Fibroblast of mammary gland (primary cell): ENCODE measurements at places on chromosomes 6 and 20.

- DNase-seq = peak; percentile 89
These were observed 56.0 kb upstream of the DDR1 start for GRCh38 chr6:30828027-30828962.

DNA sequence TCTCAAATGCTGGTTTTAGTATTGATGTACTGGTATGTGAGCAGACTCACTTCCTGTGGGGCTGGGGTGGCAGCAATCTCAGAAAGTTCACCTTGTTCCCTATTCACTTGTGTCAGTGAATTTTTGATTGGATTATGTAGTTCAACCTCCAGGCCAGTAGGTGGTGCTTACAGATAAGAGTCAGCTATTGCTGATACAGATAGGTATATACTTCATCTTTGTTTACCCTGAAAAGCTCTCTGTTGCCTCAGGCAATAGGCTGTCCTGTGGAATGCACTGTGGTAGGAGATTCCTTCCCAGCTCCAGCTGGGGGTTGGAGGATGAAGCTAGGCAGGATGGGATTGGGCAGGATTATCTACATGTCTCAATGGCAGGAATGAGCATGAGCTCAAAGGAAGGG, 851.2 kb upstream of the EYS start:
- no peak for DNase-seq

GRCh38 chr6:51350308-51350904, 531.7 kb downstream of the TFAP2B start:
- peak; percentile 12 for DNase-seq

DNA sequence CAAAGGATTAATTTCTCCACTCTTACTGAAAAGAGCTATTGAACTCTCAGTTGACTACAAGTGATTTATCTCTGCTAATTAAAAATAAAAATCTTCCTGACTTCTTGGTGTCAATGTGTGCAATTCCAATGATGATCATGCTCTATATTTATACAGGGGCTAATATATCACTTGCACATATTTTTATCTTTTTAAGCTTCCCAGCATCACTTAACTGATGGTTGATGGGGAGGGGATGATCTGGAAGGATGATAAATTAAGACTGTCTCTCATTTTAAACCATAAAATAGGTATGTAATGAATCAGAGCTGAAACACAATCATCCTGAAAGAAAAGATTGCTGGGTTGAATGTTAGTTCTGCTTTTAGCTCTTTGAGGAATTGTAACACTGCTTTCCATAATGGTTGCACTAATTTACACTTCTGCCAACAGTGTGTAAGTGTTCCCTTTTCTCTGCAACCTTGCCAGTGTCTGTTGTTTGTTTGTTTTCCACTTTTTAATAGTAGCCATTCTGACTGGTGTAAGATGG, 169.6 kb upstream of the ECI2 start:
- DNase-seq = no peak

GRCh38 chr6:158142789-158143188, 25.3 kb downstream of the SERAC1 start:
- peak; percentile 89 for DNase-seq

DNA sequence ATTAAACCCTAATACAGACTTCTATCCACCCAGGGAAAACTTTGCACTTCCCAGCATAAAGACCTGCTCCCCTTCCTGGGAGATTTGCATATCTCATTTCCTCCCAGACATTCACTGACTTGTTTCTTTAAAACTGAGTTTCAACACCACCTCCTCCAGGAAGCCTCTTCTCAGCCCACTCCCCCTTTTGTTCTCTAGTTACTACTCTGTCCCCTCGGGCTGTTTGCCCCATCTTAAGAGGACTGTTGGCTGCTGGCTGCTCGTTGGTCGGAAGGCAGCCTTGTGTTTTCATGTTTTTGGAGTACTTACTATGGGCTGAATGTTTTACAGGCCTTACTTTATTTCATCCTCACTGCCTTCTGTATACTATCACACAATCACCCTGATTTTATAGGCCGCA, 6.6 kb downstream of the ARHGAP40 start:
- DNase-seq = no peak

DNA sequence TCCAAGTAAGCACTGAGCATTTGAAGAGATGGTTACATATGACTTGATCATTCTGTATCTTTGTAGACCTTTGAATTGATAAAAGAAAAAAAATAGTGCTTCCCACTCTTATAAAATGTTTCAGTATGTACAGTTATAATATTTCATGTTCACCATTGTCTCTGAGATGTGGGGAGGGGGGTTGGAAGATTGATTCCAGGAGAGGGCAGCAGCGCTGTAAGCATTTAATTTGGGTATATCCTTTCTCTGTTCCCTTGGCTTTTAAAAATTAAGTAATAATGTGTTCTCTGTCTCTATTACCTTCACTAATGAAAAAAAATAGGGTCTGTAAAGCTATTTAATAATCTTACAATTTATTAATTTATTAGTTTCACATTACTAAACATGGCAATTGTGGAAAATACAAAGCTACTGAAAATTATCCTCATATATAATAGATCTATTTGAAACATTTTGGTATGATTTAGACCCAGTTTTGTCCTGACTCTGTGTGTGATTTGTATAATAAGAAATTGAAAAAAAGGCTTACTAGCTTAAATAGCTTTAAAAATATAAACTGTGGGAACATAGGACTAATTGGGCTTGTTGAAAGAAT, 341.2 kb downstream of the CDKAL1 start:
- DNase-seq = peak; percentile 58

- DNase-seq = no peak
These were observed 669.5 kb downstream of the MAFB start for GRCh38 chr20:40019510-40019909.

DNA sequence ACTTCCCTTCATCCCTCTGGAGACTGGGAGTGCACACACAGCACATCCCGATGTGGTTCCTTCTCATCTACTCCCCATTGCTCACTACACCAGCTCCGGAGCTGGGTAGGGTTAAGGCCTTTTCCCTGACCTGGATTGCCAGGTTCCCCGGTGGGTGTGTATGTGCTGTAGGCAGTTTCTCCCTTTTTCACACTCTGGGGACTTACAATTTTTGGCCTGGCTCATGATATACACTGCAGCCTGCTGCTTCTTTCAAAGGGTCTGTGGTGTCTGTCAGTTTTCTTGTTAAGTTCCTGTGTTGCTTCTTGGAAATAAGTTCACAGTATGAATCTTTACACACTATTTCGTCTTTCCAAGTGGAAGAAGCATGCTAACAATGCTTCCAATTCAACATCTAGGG, 405.5 kb downstream of the UTRN start:
- DNase-seq = no peak

DNA sequence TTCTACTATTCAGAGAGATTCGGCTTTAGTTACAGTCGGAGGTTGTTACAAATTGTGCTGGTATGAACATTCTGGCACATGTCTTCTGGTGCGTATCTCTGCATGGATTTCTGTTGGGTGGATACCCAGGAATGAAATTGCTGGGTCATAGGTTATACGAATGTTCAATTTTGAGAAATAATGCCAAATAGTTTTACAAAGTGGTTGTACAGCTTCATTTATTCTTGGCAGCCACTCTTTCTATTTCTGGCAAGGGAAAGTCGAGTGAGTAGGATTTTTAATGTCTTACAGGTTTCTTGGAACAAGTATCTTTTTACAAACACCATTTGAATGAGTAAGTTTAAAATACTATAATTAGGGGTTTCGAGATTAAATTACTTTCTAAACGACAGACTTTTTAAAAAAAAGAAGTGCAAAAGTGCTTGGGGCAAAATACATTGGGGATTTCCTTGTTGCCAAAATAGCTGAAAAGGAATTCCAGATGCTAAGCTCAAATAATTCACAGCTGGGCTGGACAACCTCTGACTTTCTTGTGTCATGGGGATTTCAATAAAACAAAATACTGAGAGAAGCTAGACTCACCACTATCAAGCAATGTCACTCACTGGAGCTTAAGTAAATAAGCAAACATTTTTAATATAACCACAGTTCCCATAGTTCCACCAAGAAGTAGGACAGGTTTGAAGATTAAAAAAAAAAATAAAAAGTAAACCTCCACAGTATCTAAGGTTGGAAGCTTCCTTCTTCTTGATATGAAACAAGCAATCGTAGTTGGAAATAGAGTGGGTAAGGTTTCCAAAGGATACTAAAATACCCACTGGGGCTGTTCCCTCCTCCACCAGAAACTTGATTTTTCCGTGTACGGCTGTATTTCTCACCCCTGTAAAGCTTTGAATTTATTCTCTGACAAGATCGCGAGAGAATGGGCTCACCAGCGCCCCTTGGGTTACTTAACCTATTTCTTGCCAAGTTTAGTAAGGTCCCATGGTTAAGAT, 21.6 kb upstream of the GFOD1 start:
- DNase-seq = peak; percentile 89

DNA sequence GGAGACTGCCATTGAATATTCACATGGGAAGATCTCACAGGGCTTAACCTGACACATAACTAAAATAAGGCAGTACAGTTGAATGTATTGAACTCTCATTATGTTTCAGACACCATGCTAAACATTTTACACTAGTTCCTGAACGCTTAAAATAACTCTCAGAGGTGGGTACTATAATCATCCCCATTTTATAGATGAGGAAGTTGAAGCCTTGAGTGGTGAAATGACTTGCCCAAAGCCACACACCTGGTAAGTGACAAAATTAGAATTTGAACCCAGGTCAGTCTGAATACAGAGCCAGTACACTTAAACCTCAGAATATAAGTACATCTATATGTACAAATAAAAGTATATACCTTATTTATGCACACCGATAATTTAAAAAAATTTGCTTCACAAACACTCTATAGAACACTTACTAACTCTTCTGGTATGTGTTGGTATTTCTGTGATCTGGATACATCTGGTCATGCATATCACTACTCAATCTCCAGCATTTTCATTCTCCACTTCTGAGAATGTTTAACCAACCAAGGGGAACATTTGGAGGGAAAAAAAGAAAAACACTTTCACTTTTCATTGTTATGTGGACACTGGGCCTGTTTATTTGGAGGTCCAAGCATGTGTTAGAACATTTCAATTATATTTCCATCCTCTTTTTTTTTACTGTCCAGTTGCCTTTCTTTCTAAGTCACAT, 4.6 kb upstream of the BICRAL start:
- DNase-seq = peak; percentile 30

- DNase-seq = no peak
These were observed 275.3 kb downstream of the ALDH8A1 start for GRCh38 chr6:134674562-134674961.

DNA sequence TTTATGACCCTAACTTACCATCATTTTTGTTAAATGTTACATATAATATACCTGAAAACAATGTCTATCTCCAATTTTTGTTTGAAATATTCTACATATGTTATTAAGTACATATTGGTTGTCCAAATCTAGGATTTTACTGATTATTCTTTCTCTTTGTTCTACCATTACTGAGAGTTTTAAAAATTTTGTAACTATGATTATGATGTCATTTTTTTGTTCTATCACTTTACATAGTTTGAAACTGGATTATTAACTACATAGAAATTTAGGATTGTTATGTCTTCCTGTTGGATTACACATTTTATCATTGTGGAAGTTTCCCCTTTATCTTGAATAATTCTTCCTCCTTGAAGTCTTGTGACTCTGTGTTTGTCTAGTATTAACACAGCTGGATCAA, 41.2 kb downstream of the LINC00237 start:
- no peak for DNase-seq

DNA sequence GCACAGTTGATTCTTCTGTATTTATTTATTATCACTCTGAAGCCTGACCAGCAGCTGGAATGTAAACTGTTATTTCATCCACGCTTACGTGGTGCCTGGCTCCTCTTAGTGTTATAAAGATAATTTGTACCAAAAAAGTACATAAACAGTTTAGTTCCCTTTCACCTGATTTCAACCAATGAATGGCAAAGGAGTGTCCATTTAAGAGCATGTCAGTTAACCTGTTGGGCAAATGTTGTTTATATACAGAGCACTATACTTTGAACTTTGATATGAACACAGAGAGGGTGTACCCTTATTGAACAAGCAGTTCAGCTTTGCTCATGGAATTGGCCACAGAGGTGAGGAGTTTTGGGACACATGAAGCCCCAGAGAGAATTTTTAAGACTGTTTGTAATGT, 7.2 kb upstream of the CTCFL start:
- DNase-seq = no peak

- DNase-seq = peak; percentile 97
These were observed 69.7 kb upstream of the TOX2 start for GRCh38 chr20:43844778-43845614.

- peak; percentile 75 for DNase-seq
These were observed 126.9 kb upstream of the TIAM2 start for GRCh38 chr6:154868143-154868594.

- no peak for DNase-seq
These were observed 210.1 kb upstream of the FUT9 start for GRCh38 chr6:95805699-95806098.

- DNase-seq = no peak
These were observed 125.1 kb downstream of the ZNF217 start for GRCh38 chr20:53468587-53468986.

DNA sequence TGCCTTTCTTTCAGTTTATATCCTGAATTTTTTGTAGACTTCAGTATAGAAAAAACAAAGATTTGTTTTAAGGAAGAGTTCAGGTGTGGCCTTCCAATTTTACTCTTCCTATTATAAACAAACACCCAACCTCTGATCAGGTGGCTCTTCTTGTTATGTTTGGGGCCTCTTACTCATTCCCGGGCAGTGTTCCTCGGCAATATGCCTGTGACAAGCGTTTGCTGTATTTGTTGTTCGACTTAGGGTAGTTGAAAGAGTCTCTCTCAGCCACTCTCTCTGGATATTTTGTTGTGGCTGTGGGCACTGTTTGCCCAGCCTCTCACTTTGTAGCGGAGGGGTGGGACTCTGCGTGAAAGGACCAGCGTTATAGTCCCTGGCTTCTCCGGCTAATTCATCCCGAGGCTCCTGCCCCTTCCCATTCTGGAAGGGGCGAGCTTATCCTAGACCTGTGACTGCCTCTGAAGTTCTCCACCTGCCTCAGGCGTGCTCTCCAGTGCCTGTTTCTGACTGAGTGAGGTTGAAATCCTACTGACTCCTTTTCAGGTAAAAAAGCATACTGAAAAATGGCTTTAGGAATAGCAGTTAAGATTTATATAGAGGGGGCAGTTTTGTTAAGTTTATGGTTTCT, 97.4 kb downstream of the PLCB4 start:
- no peak for DNase-seq

DNA sequence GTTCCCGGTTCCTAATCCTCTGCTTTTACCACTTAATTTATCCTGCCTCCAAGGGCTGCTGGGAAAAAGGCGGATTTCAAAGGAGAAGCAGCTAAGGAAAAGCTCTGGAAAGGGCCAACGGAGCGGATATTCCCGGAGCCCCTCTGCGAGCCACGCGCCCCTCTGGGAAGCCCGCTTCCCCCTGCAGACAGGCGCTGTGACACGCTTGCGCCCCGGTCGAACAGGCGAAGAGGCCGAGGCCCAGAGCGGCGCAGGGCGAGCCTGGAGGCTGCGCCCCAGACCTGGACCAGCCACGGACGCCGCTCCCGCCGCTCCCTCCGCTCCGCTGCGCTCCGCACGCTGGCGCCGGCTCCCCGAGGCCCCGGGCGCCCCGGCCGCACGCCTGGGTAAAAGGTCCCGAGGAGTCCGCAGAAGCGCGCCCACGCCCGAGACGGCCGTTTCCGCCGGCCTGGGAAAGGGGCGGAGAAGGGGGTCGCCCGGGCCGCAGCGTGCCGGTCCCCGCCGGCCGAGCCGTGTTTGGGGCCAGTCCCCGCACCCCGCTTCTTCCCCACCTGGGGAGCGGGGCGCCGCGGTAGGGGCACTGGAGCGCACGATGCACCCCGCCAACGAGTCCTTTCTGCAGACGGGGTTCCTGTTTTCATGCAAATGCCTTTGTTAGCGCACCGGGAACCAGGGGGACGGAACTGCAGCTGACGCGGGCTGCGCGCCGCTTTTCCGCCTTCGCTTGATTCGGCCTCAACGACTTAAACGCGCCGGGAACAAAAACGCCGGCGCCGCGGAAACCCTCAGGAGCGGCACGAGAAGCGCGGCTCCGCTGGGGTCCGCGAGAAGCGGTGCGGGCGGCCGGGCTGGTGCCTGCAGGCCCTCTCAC, 91.9 kb upstream of the SIRPA start:
- peak; percentile 54 for DNase-seq
